ENCODE measurements at places on chromosomes 4 and X.

DNA sequence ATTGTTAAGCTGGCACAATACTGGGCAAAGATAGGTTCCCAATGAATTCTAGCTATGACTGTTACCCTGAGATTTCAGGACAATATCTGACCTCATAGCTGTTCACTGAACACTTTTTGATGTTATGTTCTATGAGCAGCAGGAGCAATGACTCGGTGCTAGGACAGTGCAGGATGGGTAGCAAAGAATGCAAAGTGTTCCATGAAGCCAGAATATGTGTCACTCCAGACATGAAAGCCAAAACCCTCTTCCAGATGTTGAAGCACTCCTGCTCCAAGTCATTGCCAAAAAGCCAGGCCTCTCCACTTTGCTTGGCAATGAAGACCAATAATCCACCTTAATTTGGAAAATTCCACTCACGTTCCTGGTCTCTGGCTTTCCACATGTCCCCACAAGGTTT, 300.9 kb upstream of the CPEB2 start:
- DNase-seq = no peak

DNA sequence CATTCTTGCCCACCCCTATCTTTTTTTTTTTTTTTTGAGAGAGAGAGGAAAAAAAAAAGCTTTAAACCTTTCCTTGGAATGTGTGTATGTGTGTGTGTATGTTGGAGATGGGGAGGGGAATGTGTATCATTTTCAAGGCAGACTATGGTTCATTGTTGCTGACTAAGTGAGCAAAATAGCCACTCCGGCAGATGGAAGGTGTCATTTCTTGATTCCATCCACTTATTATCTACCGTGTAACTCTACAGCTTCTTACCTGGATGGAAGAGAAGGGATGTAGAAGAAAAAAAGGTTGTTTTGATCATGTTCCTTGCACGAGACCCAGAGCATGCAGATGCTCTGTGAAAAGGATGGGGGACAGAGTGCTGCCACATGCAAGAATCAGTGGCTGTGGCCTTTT, 5.9 kb upstream of the GK2 start:
- DNase-seq = no peak

GRCh38 chrX:6674734-6675133, 139.8 kb upstream of the VCX3A start:
- DNase-seq = no peak

DNA sequence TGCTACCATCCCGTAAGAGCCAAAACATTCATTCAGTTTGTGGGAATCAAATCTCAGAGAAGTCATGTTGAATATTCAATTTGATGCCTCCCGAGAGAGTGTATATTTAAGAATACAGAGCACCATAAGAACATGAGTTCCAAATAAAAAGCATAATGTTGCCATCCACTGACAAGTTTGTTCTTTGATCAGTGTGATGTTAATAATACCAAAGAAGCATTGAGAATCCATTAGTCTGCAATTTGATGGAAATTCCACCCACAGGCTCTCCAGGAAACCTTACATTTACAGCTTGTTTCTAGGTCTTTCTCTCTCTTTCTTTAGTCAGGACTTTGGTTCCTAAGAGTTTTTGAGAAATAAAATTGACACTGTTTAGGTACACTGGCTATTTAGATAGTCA, 200.6 kb upstream of the SFRP2 start:
- DNase-seq = no peak

- no peak for DNase-seq
Measured at GRCh38 chrX:133523081-133523487, 107.8 kb upstream of the GPC4 start.

- DNase-seq = no peak
Measured at GRCh38 chr4:78138252-78138651, 81.1 kb downstream of the FRAS1 start.

- DNase-seq = no peak
Measured at GRCh38 chr4:137651128-137651527, 118.8 kb upstream of the PCDH18 start.

- no peak for DNase-seq
Measured at GRCh38 chr4:177405508-177405907, 36.7 kb downstream of the AGA start.

DNA sequence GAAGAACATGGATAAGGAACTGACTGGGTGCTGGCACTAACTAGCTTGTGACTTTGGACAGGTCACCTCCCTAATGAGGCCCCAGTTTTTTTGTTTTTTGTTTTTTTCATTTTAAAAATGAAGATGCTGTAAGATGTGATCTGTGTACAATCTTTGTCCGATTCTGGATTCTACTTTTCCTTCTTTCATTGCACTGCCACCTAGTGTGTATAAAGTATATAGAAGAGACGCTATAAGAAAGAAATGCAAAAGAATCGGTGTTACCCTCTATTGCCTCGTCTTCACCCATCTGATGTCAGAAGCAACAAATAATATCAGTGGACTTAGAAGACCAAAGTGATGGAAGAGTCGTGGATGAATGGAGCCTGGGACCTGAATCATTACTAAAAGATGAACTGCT, 58.6 kb upstream of the P2RY10 start:
- no peak for DNase-seq

DNA sequence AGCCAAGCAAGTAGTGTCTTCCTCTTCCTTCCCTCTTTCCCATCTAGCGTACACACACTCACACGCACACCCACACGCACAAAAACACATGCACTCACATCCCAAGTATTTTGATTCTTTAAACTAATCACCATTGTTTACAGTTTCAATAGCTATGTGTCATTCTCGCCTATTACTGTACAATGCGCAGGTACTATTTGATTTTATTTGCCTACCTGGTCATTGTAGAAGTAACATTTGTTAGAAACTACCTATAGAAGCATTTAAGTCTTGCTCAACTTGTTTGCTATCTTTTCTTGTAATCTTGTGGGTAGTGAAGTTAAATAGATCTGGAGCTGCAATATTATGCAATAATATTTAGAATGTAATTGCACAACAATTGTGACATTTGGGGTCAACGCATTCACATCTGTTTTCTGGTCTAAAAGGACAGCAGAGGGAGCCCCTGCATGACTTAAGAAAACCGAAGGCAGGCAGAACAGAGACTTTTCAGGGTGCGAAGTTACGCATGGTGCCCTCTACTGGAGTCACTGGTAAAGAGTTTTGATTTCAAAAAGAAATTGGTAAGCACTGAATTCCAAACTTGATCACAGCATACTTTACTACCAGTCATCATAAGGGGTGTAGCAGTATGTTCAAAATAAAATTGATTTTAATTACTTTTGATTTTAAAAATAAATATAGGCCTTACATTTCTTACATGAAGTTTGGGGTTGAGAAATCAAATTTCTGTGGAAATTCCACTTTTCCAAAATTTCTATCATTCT, 503.3 kb upstream of the FAM241A start:
- DNase-seq = no peak

GRCh38 chrX:25015486-25016360, at the start of gene ARX:
Gene ARX, minus strand, starts transcription at chrX:25015965. Its CDS starts 228 bp downstream, at chrX:25015737.
- DNase-seq = no peak

Data from activated effector memory CD4-positive, alpha-beta T cell treated with Interleukin-2 at 50 U/mL for 16 hours (primary cell).